Fibroblast of skin of right biceps (primary cell): ENCODE measurements at places on chromosomes 5 and 9.

GRCh38 chr5:34608368-34608767, 47.8 kb upstream of the RAI14 start:
- no peak for DNase-seq

DNA sequence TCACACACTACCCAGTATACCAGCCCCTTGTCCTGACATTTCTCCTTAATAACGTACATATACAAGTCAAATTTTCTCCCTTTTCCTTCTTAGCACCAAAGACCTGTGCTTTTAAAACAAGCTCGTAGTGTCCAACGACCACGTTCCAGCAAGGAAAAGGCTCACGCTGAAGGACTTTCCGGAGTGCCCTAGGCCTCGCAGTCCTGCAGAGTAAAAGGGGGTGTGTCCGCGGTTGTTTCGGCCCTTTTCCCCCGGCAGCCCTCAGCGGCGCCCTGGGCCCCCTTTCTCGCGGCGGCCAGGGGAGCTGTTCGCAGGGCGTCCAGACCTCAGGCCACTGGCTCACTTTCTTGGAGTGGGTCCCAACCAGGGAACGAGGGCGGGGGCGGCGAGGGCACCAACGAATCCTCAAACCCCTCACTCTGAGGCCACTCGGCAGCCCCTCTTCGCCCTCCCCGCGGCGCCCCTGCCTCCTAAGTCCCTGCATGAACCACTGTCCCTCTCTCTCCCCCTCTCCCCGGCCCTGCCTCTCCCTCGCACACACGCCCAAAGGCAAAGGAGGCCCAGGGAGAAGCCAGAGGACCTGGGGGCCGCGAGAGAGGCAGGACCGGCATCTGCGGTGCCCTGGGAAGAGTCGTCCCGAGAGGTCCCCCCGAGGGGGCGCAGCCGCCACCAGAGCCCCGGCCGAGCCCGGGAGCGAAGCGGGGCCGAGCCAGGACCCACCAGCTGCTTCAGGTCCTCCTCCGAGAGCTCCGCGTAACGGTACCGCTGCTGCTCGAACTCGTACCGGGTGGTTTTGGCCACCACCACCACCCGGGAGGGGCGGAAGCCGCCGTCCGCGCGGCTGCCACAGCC, 720 bp downstream of the NADK2 start:
- DNase-seq = peak; percentile 59

DNA sequence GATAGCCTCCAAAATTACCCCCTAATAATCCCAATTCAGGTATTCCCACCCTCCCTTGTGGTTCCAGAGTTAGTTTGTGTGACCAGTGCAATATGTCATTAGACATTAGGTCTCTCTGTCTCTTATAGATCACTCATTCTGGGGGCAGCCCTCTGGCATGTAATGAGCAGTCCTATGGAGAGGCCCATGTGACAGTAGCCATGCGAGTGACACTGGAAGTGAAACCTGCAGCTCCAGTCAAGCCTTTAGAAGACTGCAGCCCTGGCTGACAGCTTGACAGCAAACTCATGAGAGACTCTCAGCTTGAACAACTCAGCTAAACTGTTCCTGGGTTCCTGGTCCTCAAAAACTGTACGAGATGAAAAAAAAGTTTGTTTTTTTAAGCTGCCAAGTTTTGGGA, 54.0 kb upstream of the HSPB3 start:
- no peak for DNase-seq

- DNase-seq = no peak
These were observed 421.5 kb downstream of the KIAA0825 start for GRCh38 chr5:94196953-94197352.

DNA sequence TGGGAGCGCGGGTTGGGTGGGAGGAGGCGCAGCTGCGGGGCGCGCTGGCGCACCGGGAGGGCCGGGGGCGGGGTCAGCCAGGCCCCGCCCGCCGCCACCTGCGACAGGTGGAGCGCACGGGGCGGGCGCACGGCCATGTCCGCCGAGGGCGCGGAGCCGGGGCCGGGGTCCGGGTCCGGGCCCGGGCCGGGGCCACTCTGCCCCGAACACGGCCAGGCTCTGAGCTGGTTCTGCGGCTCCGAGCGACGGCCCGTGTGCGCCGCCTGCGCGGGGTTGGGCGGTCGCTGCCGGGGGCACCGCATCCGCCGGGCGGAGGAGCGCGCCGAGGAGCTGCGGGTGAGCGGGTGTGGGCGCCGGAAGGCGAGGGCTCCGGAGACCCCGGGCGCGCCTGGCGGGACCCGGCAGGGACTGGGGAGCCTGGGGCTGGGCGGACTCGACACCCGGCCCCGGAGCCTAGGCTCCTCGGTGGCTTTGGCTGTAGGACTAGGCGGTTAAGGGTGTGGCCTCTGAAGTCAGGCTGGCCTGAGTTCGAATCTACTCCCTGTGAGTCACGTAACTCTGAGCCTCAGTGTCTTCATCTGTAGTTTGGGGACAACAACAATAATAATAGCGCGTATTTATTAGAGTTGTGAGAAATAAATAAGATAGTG, at the start of gene BSPRY:
Gene BSPRY (plus strand): TSS at position 97 of the 650 bp plus-strand sequence. CDS start 39 bp downstream, at position 136.
- no peak for DNase-seq
